ENCODE measurements at places on chromosomes 4 and X. TPM values are rescaled to one million over a fixed set of nuclear protein-coding genes. Genes with fewer than 3 reads are reported as not detected.

ZNF157 gene
- total RNA-seq, result 0.52 TPM

KLKB1 gene
- 1.9 TPM for total RNA-seq

DNA sequence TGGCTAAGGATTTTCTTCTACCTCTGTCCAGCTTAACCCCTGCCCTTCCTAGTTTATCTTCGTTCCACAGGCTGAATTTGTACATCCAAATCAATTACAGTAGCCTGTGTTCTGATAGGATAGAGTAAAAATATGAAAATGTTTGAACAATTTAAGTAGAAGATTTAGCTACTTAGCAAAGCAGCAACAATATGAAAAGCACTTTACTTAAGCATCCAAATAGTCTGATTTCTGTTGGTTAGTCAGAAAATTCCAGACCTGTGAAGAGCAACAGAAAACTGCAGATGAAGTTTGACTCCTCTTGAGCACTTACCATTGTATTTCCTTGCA is 2.0 kb downstream of the ARSJ start:
- no peaks in the 10 kb centered on the region for H3K27me3 ChIP-seq
- no peaks in the 10 kb centered on the region for H3K4me1 ChIP-seq
- no peak overlapping the region for H3K27ac ChIP-seq
- no peak overlapping the region for H3K4me3 ChIP-seq

DNA sequence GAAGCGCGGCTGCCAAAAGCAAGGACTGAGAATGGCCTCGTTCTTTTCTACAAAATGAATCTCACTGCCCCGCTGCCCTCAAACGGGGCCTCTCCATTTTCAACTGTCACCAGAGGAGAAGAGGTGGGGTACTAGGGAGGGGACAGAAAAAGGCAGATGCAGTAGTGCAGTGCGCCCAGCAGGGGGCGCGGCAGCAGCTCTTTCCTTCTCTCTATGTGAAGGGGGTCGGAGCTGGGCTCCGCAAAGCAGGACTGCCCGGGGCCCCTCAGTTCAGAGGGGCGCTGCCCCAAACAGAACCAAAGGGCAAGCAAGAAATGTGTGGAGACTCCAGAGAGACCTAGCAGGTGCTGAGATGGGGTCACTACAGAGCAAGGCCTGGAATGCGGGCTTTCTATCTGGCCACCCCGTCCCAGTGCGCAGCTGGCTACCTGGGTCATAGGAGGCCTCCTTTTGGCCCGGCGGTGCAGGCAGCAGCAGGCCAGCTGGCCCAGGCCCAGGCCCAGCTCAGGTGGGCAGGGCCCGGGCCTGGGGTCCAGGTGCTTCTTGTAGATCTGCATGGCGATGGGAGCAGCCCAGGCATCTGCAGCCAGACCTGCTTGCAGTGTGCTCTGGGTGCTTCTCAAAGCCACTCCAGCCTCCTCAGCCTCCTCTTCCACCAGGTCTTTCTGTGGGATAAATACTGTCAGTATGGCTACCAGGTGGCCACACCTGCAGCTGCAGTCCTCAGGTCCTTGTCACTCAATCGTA is 5.9 kb downstream of the IRAK1 start:
- H3K4me3 ChIP-seq, result no peak overlapping the region
- no peak overlapping the region for H3K27ac ChIP-seq
- H3K27me3 ChIP-seq, result no peaks in the 10 kb centered on the region
- H3K4me1 ChIP-seq, result peaks cover 7% of the 10 kb centered on the region
- peaks cover 3% of the 10 kb centered on the region for H3K36me3 ChIP-seq

DNA sequence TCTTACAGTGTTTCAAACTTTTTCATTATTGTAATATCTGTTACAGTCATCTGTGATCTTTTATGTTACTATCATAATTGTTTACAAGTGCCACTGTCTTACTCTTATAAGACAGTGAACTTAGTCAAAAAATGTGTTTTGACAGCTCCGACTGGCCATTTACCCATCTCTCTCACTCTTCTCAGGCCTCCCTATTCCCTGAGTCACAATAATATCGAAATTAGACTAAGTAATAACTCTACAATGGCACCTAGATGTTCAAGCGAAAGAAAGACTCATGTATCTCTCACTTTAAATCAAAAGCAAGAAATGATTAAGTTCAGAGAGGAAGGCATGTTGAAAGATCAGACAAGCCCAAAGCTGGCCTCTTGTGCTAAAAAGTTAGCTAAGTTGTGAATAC is 184.2 kb downstream of the CDS1 start:
- H3K27ac ChIP-seq, result no peak overlapping the region
- no peaks in the 10 kb centered on the region for H3K36me3 ChIP-seq
- no peaks in the 10 kb centered on the region for H3K4me1 ChIP-seq
- H3K4me3 ChIP-seq, result no peak overlapping the region

Data from Karpas-422 (cell line).